Glomerular endothelial cell (primary cell): ENCODE measurements at places on chromosomes 12 and 14.

DNA sequence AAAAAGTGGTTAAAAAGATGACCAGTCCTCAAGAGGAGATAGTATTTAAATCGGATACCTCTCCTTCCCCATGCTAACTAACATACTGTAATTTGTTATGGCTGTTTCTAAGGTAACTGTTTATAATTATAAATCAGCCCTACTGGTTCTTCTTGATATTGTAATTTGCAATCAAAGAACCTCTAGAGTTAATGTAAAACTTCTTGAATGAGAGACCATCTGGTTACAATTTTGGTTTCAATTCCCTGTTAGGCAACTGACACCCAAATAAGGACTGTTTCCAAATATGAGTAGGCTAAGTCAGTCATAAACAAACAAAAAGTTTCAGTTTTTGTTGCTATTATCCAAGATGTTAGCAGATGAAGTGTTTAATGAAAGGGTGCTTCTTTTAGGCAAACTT lies 120.2 kb upstream of the DNM1L start:
- no peak for DNase-seq

GRCh38 chr12:31406345-31406744 lies 80.4 kb upstream of the SINHCAF start:
- no peak for DNase-seq

DNA sequence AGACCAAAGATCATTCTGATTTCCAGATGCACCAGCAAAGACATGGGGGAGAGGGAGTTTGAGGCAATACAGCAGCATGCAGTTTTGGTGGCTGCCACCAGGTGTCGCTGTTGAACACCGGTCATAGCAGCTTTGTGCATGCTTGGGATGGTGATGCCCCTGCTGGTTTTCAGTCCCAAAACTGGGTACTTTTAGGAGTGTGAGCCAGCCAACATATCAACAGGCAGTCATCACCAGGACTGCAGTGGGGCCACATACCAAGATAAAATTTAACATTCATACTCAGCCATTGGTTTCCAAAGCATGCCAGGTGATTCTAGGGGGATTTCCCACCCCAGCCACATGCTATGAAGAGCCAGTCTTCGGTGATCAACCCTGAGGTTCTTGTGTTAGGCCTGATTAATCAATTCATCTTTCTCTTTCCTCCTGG lies 64.2 kb downstream of the PHETA1 start:
- DNase-seq, result no peak

- DNase-seq, result no peak
These were observed 499 bp upstream of the PRKAG1 start for GRCh38 chr12:49019120-49019430.

- DNase-seq, result no peak
These were observed 64.4 kb upstream of the HSPB8 start for GRCh38 chr12:119114294-119114693.

DNA sequence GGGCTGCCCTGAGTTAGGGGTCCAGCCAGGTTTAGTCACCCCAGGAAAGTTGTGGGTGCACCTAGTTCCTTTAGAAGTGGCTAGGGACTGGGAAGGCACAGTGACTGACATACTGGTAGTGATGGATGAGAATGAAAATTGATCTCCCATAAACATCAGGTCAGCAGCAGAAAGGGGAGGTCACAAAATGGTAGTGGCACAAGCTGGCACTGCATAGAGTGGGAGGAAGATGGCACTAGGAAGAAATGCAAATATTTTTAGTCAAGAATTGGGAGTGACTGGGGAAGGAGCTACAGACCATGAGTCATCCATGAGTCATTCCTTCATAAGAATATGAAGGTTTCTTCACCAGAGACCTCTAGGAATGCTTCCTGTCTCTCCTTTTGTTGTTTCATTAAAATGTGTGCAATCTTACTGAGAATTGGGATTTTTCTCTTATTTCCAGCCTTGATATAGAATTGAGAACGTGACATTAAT lies 198.3 kb upstream of the AMIGO2 start:
- peak; percentile 70 for DNase-seq

DNA sequence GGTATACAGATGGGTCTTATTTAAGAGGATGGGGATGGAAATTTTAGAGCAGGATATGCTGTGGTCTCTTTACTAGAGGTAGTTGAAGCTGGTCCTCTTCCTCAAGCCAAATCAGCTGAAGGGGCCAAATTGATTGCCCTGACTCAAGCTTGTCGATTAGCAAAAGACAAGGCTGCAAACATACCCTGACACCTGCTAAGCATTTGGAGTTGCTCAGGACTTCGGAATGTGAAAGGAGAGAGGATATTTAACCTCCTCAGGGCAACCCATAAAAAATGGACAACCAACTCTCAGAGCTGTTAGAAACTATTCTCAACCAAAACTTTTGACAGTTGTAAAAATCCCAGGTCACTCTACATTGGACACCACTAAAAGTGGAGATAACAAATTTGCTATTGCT lies 15.6 kb downstream of the PTGDR start:
- DNase-seq, result no peak

- DNase-seq, result no peak
These were observed 201.2 kb downstream of the DAD1 start for GRCh38 chr14:22387776-22388241.

DNA sequence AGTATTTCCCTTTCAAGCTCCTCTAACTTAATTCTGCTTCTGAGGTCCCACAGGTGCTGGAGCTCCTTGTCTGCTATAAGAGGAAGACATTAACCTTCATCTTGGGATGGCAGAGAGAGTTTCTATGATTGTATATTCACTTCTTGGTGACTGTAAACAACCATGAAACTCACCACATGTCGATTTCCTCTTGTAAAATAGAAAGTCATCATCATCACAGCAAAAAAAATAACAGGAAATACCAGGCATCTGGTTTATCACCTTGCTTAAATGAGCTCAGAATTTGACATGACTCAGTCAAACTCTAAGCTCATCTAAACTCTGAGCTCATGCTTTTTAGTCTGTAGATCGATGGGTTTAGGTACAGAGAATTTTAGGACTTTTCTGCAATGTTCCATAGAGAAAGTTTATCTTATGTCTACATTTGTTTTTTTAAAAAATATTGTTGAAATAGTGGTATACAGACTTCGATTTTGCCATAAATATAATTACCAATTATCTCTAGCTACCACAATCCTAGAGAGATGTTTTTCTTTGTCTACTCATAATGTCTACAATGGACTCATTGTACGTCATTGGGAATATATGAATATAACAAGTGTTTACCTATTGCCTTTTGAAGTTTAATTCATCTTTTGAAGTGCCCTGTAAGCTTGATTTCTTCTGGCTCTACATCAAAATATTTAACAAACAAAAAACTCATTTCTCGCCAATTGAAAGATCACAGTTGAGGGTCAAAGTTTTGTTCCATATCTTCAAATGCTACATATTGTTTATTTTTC lies 58.4 kb downstream of the IGF1 start:
- DNase-seq, result no peak

DNA sequence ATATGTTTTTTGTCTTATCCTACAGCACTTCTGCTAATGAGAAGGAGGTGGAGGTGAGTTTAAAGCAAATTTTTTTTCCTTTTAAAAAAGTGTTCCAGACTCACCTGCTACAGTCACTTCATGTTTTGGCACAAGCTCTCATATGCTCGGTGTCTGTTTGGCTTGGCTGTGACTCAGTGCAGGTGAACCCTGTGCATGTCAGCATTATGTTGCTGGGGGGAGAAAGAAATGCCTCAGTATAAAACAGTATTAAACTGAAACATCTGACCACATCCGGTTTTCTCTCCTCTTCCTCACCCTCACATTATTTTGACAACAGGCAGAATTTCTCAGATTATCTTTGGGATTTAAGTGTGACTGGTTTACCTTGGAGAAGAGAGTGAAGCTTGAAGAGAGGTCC lies 105.2 kb downstream of the DNAI7 start:
- DNase-seq, result no peak

DNA sequence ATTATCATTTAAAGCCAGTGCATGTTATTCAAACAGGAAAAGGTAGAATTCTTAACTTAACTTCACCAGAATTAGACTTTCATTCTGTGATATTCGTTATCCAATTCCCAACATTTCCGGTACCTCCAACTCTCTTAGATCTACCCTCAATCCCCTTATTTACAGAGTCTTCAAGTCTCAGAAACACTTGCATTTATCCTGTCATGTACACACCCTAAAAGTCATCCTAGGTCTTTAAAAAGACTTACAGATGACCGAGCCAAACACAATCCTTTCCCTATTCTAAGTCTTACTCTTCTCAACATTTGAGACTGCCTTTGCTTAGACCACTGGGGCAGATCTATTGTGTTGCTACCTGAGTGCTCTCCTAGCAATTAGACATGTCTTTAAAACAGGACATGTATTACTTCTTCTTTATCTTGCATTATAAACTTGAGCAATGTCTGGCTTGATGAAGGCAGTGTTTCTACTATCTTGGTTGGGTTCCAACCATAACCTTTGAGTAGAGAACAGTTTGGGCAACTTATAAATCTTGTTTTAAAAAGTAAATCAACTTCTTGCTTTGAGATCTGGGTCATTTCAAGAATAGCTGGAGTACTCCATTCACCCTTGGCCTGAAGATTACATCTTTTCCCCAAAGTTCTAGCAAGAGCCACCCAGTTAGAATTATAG lies 140.6 kb upstream of the PLEKHG7 start:
- no peak for DNase-seq

GRCh38 chr14:88750945-88751344 lies 41.8 kb downstream of the EML5 start:
- no peak for DNase-seq

DNA sequence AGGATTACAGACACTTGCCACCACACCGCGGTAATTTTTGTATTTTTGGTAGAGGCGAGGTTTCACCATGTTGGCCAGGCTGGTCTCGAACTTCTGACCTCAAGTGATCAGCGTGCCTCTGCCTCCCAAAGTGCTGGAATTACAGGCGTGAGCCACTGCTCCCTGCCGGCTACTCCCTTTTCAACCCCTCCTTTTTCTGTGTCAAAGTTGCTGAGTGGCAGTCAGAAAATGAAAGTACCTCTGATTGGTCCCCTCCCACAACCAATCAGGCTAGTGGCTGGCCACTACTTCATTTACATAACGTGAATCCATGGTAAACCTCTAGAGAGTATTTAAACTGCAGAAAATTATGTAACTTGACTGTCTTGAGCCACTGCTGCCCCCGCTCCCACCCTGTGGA lies 5.9 kb downstream of the RESF1 start:
- no peak for DNase-seq

- DNase-seq, result no peak
These were observed 207.5 kb downstream of the CALM1 start for GRCh38 chr14:90604356-90604755.

DNA sequence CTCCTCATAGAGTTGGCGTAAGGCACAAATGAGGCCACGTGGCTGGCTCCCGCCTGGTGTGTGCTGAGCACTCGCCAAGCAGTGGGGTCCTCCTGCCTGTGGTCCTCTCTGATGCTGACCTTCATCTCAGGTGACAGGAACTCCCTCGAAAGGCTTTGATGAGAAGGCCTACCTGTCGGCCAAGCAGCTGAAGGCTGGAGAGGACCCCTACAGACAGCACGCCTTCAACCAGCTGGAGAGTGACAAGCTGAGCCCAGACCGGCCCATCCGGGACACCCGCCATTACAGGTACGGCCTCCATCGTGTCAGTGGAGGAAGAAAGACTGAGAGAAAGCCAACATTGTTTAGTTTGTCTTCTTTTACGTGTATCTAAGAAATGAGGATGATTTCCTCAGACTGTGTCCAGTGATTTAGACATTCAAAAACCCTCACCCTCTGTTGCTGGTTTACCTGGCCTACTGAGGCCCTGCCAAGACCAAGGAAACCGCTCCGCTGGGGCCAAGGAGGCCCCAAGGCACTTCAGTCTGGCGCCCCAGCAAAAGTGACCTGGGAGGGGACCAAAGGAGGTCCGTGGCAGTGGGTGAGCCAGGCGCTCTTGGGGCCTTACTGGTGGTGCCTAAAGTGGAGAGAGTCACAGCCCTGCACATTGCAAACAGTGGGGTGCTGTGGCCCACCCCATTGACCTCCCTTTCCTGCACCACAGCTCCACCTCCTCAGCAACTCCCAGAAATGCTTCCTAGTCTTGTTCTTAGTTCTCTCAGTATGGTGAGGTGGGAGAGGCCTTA lies 60.8 kb downstream of the GALNT16 start:
- no peak for DNase-seq

- DNase-seq, result no peak
These were observed 6.3 kb upstream of the OR4E2 start for GRCh38 chr14:21647380-21647779.

DNA sequence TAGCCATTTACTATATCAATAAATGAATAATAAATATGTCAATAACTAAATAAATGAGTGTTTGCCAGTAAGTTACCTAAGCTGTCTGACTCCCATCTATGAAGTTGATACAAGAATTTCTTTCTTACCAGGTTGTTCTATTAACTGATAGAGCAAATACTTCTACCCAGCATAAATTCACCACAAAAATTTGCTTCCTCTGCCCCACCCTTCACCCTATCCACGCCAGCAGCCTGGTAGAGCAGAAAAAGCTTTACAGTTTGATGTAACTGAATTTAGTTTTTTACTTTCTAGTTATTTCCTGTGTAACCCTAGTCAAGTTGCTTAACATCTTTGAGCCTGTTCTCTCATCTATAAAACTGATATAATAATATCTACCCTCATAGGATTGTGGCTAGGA lies 94.9 kb upstream of the SLC16A7 start:
- DNase-seq, result no peak

GRCh38 chr12:52836042-52836466 lies 1.9 kb upstream of the KRT79 start:
- DNase-seq, result no peak

- DNase-seq, result no peak
These were observed 39.3 kb downstream of the EPS8 start for GRCh38 chr12:15749937-15750336.

- DNase-seq, result no peak
These were observed 92.9 kb downstream of the ATP23 start for GRCh38 chr12:58034311-58034710.

DNA sequence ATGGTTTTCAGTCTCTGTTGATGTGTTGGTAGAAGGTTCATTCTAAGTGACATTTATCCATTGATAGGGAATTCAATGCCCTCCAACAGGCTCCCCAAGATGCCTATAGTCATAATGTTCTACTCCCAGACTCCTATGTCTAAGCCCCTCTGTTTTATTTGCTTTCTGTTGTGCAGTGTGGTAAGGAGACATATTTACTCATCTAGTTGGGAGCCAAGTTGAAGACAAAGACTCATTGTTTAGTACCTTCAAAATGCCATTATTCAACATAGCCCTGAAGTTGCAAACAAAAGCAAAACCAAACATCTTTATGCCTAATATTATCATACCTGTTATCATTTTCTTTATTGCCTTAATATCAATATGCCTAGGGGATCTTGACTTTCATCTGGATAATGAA lies 302.1 kb downstream of the RMST start:
- DNase-seq, result no peak

- no peak for DNase-seq
These were observed 47.3 kb downstream of the CHGA start for GRCh38 chr14:92970271-92970670.

DNA sequence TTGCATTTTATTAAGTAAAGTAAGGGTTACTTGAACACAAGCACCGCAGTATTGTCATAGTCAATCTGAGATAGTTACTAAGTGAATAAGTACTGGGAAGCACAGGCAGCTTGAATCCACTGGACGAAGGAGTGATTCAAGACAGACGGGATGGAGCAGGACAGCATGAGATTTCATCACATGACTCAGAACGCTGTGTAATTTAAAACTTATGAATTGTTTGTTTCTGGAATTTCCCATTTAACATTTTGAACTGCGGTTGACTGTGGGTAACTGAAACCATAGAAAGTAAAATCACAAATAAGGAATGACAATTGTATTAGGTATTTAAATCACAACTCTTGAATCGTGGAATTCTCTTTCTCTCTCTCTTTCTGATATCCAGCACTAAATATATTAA lies 1630.4 kb upstream of the SEL1L start:
- DNase-seq, result no peak

- DNase-seq, result no peak
These were observed 47.3 kb upstream of the ESRRB start for GRCh38 chr14:76328457-76329137.
